T-helper 2 cell (primary cell): ENCODE measurements at places on chromosomes 4 and X.

- no peak for DNase-seq
Observed at GRCh38 chr4:122824616-122825015, 2.0 kb upstream of the FGF2 start.

DNA sequence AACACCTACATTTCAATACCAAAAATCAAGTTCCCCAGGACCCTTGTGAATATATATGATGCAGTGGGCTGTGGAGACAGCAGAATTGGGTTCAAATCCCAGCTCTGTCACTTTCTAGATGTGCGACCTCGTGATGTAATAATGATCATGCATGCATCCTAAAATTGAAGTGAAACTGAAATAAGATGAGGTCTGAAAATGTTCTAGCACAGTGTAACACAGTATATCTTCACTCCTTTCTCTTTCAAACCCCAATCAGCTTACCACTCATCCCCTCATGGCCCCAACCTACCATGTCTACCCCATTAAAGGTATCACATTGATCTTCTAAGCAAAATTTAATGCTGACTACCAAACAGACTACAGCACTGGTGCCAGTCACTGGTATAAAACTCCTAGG is 69.9 kb upstream of the BRS3 start:
- DNase-seq = no peak

GRCh38 chrX:107775000-107775733 is 420 bp downstream of the TSC22D3 start:
- no peak for DNase-seq

DNA sequence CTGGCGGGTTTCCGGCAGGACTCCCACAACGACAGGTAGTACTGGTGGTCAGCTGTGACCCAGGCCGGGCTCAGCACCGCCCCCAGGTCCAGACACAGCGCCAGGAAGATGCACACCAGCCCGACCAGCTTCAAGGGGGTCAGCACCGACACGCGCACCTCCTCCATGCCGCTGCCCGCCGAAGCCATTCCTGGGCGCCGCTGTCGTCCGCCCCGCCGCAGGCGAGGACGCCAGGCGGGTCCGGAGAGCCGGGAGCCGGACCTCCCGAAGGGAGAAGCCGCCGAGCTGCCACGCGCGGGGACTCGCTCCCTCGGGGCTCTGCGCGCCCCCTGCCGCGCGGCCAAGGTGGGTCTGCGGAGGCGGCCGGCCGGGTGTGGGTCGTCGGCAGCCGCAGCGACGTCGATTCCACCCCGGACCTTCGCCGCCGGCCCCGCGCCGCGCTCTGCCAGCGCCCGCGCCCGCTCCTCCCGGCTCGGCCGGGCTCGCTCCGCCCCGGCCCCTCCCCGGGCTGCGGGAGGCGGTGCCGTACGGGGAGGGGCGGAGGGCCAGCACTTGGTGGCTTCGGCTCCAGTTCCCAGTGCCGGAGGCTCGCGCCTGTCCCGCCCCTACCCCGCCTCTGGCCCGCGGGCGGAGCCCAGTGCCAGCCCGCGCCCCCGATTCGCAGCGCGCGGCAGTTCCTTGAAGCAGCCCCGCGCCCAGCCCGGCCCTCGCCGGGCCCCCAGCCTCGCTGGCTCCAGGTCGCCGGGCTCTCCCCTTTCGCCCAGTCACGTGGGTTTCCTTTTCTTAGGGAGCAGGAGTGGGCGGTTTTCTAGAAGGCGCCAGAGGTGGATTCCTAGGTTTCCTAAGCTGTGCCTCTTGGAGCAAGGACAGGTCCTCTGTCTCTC is at the start of gene TMEM47:
TSS of gene TMEM47 (minus strand) at position 444 of the 884 bp plus-strand sequence. CDS start at position 188, 256 bp downstream.
- no peak for DNase-seq

DNA sequence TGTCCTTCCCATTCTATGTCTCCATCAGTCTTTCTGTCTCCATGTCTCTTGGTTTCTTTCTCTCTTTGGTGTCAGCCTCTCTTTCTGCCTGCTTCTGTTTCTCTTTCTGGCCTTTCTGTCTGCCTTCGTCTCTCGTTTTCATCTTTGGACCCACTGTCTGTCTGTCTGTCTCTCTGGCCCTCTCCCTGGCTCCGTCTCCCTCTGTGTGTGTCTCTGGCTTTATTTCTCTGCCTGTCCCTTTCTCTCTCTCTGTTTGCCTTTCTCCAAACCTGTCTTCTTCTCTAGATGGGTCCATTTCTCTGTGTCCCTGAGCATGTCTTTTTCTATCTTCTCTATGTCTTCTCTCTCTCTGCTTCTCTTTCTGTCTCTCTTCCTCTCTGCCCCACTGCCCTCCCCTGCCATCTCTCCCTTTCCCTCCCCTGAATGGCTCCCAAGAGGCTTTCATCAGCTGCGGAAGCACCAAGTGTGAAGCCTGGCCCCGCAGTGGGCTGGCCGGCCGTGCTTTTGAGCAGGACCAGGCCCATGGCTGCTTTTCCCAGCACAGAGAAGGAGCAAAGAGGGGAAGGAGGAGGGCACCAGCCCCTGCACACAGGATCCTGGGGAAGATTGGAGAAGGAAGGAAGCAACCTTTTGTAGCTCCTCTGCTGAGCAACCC is 57.4 kb downstream of the PJA1 start:
- DNase-seq = no peak

DNA sequence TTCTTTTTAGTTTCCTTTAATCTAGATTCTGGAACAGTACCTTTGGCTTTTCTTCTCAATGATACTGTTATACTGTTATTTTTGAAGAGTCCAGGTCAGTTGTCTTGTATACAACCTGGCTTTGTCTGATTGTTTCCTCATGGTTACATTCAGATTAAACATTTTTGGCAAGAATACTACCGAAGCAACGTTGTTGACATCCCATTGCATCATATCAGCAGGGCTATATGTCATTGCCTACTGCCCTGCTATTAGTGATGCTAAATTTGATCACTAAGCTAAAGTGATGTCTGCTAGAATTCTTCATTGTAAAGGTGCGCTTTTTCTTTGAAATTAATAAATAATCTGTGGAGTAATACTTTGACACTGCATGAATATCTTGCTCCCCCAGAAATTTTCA is 5.8 kb upstream of the ATP1B4 start:
- DNase-seq = no peak

DNA sequence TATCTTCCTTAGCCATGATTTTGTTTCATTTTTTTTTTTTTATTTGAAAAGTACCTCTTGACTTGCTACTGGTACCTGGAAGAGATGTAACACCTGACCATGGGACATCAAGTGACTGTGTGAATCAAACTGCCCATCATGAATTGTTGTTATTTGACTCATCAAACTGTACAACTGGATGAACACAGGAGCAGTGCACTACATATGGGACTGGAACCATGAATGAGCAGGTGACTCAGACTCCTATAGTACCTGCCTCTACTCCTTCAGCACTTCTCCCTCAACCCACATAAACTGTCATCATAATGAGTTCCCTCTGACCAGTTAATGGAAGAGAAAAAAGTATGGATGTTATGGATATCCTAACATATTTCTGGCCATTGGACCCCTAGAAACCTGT is 15.9 kb upstream of the UBE2D3 start:
- no peak for DNase-seq

DNA sequence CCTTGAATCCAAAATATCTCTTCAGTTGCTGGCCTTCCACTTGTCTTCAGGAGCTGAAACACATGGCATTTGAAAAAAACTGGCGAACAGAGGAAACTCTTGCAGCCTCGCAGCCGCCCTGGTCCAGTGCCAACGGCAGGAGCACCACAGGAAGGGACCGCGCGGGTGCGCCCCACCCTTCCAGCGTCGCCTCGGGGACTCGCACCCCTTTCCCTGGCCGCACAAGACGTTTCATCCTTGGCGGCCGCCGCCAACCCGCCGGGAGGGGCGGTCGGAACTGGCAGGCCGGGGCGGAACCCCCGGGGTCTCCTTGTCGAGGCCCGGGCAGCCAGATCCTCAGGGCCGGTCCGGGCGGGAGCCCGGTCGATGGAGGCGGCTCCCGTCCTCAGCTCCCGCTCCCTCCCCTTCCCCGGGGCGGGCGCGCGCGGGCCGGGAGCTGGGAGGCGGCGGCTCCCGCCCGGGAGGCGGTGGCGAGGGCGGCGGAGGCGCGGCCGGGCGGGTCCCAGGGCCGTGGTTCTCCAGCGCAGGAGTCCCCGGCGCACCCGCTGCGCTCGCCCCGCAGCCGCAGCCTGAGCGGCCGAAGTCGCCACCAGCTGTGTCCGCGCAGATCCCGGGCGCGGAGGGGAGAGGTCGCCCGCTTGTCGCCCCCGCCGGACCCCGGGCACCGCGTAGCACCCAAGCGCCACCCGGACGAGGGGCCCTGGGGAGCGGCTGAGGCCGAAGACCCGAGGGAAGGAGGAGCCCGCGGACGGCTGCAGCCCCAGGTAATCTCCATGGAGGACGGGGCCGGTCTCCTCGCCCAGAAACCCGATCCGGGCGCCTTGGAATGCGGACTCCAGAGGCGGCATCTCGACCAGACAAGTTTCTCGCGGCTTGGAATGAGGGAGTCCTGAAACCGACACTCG is 886 bp upstream of the NDST3 start:
- no peak for DNase-seq

GRCh38 chr4:162157241-162157640 is 6.6 kb downstream of the FSTL5 start:
- DNase-seq = no peak

GRCh38 chrX:65941775-65942174 is 98.1 kb downstream of the VSIG4 start:
- no peak for DNase-seq

DNA sequence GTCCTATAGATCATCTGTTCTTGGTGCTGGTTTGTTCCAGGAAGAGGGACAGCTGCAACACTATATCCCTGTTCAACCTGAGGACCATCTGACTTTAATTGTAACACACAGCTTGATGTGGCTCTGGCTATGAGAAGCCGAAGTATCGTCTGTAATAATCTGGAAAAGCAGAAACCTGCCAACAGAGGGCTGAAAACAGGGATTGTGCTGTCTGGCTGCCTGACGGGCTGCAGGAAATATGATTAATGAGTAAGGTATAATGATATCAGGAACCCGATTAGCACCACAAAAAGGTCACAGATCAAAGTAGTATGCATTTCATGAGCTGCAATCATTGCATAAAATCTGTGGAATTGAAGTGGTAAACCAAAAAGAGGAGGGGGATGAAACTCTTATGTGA is 170.4 kb upstream of the MAB21L2 start:
- no peak for DNase-seq

- DNase-seq = no peak
Observed at GRCh38 chr4:105569057-105569865, 16.8 kb downstream of the ARHGEF38 start.

GRCh38 chr4:5373327-5373726 is 322.0 kb downstream of the STK32B start:
- DNase-seq = no peak

- DNase-seq = no peak
Observed at GRCh38 chr4:183962419-183962818, 57.3 kb downstream of the STOX2 start.

DNA sequence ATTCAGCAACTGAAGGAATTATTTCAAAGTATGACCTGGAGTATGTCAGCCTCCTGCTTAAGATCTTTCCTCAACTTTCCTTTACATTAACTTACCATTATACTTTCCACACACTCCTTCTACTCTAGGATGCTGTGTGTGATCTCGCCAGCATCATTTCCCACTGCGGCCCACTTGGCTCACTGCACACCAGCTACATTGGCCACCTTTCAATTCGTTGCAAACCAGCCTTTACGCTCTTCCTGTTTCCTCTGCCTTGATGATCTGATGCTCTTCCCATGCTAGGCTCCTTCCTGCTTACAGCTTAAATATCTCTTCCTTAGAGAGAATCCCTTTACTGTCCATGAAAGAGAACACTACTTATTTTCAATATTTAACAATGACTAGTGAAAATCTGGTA is 95.1 kb downstream of the GPM6A start:
- DNase-seq = no peak

- DNase-seq = no peak
Observed at GRCh38 chr4:113293043-113293560, 243.6 kb downstream of the ANK2 start.

- no peak for DNase-seq
Observed at GRCh38 chr4:58688568-58688967, 1578.4 kb upstream of the IGFBP7 start.

DNA sequence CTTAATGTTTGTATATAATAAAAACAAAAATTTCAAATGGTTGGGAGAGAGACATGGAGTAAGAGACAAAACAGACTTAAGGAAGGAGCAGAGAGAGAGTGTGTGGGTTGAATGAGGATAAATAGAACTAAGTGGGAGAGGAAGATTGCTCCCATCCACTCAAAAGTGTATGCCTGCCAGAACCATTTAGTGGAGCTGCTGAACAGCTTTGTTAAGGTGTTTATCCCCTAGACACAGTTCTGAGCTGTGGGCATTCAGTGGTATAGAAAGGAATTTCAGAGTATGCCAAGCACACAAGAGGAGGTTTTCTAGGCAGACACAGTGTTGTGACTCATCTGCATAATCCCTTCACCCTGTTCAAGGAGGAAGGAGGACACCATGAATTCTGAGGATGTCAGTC is 508.6 kb upstream of the EPHA5 start:
- DNase-seq = no peak
